Inflammatory macrophage (primary cell): ENCODE measurements at places on chromosomes 11 and 22.
A peak's percentile ranks its signal among the peaks of the same experiment; 100 is the strongest.

DNA sequence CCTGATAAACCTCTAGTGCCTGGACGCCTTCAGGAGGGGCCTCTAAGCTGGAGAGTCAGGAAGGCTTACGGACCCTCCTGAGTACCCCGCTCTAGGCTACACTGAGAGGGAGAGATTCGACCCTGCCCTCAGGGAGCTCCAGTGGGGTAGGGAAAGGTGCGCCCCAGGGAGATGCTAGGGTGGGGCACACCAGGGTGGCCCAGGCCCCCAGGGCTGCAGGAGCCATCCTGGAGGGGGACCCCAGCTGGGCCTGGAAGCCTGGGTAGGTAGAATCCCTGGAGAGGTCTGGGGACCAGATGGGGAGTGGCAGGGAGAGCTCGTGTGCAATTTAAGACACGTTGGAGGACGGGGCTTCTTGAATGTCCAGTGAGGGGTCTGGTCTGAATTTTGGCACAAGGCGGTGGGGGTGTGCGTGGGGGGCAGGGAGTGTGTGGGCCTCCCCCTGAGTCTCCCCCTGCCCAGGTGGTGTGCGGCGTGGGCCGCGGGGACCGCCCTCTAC, 4.7 kb downstream of the CARNS1 start:
- DNase-seq: no peak

DNA sequence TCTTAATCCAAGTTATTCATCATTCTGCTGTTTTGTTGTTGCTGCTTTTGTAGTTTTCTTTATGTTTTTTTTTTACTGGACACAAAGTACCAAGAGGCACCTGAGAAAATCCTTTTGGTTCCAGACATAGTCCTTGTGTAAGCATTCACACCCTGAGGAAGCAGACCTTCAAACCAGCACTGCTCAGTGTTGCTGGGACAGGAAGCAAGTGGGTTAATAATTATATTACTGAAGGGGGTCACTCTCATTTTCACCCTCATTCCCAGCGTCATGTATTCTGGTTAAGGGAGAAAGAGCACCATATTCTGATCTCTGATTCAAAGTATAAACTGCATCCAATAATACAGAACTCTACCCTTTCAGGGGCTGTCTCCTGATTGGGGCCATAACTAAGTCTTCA, 5.9 kb upstream of the ALKBH3 start:
- DNase-seq: no peak

- no peak for DNase-seq
Observed at GRCh38 chr11:76660533-76661305, 9.8 kb downstream of the LRRC32 start.

GRCh38 chr11:3905080-3905953, 49.9 kb downstream of the STIM1 start:
- DNase-seq: peak; percentile 94

DNA sequence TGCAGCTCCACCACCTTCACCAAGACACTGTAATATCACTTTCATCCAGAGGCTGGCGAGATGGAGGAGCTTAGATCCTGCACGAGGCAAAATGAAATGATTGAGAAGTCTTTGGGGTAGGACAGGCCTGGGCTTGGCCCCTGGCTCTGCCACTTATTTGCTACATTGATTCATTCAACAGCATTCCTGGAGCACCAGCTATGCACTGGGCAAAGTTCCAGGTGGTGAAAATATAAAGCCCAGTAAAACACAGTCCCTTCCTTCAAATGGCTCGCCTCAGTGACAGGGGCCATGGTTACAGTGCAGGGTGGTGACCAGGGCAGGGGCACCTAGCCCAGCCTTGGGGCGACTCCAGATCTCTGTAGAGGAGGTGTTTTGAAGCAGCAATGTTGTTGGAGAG, 19.7 kb downstream of the ALX4 start:
- no peak for DNase-seq

DNA sequence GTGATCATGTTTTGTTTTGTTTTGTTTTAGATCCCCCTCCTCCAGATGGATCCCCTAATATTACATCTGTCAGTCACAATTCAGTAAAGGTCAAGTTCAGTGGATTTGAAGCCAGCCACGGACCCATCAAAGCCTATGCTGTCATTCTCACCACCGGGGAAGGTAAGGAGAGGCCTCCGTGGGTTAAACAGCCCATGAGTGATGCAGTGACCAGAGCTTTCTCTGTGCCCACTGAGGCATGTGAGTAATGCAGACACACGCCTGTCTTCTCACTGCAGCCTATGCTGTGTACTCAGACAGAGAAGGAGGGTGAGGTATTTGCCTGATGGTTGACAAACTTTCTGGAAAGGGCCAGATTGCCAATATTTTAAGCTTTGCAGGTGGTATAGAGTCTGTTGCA, 73.7 kb upstream of the OR4B1 start:
- DNase-seq: no peak

GRCh38 chr11:103662880-103663279, 373.6 kb upstream of the DDI1 start:
- DNase-seq: peak; percentile 13

- no peak for DNase-seq
Observed at GRCh38 chr11:34027516-34028408, 23.8 kb upstream of the CAPRIN1 start.

GRCh38 chr11:46905806-46906205, 12.5 kb downstream of the LRP4 start:
- no peak for DNase-seq

- DNase-seq: peak; percentile 72
Observed at GRCh38 chr11:17098658-17099057, 21.2 kb upstream of the RPS13 start.

DNA sequence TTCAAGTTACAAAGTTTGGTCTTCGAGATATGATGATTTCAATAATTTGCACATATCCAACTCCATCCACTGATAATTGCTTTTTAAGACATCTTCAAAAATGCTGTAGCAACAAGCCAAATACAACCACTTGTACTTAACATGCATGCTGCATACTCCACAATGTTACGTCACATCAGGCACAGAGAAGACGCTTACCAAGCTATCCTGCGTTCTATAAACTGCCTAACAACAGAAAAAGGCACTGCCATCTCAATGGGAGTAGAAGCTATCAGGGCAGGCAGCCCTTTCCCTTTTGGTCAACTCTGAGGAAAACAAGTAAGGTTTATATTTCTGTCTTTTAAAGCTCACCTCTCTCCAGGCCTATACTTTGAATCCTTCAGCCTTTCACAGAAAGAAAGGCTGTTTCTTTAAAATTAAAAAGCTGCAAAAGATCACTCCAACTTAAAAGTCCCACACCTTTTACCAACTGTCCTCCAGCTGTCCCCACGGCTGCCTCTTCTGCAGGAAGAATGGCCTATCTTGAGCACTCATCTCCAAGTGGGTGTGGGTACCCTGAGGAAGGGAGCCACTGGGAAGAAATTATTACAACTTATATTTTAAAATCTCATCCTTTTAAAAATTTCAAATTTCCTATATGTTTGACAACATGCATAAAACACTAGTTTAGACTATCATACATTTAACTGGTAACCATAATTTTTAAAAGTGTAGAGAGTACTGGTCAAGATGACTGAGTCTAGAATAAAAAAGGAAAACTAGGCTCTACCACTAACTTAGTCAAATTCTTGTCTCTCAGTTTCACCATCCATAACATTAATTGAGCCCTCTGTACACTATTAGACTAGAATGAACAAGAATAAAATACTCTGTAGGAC, 14.5 kb downstream of the PHF21A start:
- DNase-seq: no peak

DNA sequence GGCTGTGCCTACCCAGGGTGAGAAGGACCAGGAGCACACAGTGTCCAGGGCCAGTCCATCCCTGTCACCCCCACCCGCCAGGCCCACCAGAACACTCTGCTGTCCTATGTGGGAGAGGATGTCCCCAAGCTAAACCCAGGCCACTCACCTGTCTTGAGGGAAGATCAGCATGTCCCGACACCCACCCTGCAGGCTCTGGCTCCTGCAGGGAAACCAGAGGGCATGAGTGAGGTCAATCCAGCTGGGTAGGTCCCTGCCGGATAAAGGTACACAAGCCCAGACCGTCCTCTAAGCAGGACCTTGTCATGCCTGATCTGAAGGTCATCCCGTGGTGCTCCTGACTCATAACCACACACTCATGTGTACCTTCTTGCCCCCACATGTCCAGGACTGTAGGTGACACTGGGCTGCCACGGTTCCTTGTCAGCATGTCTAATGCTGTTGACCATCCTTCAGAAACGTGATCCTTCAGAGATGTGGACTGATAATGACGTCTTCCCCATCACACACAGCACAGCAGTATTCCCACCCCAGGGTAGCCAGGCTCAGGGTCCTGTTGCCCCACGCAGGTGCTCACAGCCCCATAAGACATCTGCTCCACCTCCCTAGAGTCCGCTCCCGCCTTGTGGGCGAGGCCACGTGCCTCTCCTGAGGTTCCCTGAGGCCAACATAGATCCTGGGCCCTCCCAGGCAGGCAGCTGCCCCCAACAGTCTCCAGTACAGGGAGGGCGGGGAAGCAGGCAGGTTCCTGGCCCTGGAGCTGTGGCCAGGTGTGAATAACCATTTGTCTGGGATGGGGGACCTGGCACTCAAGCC, 6.1 kb downstream of the ARVCF start:
- DNase-seq: no peak

DNA sequence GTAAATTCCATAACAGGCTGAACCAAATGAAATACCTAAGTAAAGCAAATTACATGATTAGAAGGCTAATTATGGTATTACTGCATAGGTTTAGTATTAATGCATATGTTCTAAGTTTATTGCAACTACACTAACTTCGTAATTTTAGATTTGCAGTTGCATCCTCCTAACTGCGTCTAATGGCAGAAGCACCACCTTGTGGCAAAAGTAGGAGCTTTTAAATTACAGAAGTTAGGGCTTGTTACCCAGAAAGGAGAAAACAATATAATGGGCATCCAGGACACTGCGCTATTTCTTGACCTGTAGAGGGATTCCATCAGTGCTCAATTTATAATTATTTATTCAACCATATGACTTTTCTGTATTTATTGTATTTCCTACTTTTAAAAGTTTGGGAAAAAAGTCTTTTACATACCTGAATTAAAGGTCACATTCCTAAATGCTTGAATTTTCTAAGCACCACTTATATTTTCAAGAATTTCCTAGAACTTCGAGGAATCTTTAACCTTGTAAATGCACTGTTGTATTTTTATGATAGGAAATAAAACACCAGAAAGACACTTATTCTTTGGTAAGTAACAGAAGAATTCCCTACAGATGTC, 16.3 kb upstream of the GPR83 start:
- DNase-seq: peak; percentile 8

GRCh38 chr22:45475063-45475747, 27.5 kb upstream of the FBLN1 start:
- DNase-seq: no peak

- no peak for DNase-seq
Observed at GRCh38 chr22:28097627-28098026, 178.6 kb upstream of the PITPNB start.

DNA sequence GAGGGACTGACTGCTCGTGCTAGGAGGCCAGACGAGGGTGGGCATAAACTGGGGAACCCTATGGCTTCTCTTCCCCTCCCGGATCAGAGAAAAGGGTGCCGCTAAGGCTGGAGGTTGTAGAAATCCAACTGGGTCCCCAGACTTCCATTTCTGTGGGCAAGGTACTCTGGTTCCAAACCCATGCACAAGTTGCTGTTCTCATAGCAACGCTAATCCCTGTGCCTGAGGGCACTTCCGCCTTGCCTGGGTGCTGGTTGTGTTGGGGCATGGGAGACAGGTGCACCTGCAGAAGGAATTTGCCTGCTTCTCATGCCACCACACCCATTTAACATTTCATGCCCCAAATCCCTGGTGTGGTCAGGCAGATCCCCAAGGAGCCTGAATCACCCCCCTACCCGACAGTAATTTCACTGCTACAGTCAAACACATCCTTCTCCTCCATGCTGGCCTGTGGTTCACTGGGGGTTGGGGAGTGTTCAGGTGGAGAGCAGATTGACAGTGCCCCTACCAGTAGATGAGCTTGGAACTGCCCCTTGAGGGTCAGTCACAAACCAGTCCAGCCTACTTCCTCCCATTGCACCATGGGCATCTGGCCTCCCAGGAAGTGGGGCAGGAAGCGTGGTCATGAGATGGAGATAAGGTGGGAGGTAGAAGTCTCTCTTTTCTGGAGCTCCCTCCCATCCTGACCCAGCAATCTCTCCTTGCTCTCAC, 1.2 kb downstream of the C2CD2L start:
- DNase-seq: peak; percentile 84

GRCh38 chr22:21076912-21077625, 31.3 kb downstream of the LRRC74B start:
- no peak for DNase-seq

- no peak for DNase-seq
Observed at GRCh38 chr22:46553189-46553588, 15.8 kb upstream of the CELSR1 start.

- no peak for DNase-seq
Observed at GRCh38 chr11:6228520-6228919, 5.9 kb downstream of the FHIP1B start.

DNA sequence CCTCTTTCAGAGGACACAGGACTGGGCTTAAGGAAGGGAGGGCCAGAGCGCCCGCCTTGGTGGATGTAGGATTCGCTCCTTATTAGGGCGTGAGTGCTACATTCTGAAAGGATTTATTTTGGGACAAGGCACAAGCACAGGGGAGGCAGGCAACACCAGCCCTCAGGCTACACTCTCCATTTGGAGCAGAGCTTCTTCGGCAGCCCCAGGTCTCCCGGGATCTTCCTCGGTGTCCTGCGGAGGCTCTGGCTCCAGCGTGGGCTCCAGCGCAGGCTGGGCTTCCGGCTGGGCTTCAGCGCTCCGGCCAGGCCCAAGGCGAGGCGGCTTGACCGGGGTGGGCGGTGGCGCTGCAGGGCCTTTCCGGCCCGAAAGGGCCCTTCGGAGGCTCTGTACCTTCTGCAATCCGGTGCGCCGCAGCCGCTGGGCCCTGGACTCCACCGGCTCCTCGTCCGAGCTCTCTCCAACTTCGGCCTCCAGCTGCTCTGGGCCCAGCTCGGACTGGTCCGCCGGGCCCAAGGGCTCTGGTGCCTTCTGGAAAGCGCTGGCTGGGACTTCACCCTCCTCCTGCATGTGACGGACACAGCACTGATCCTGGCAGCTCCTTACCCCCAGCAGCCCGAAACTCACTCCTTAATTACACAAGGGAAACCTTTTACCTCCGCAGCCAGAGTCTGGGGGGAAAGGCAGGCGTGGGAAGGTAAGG, 1.1 kb downstream of the CAVIN3 start:
- DNase-seq: peak; percentile 2

- no peak for DNase-seq
Observed at GRCh38 chr11:76654980-76655379, 15.6 kb downstream of the LRRC32 start.

DNA sequence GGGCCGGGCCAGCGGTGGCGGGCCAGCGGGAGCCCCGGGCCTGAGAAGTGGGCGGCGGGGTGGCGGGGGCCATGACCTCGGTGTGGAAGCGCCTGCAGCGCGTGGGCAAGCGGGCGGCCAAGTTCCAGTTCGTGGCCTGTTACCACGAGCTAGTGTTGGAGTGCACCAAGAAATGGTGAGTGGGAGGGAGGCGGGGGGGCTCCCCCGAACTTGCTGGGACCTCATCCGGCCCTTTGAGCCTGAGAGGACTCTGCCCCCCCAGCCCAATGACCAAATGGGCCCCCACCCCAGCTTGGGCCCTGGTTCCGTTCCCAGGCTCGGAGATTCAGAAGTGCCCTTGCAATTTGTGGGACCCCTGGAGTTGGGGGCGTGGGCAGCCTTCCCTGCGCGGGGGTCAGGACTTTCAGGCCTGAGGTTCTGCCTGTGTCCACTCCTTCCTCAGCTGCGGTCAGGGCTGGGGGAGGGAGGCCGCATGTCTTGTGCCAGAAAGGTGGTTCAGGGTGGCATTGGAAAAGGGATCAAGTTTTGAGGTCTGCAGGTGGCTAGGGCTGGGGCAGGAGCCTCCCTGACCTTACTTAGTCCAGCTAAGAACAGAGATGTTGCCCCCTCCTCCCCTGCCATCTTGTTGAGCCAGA, 496 bp downstream of the EHBP1L1 start:
- peak; percentile 54 for DNase-seq

GRCh38 chr22:38177926-38178604, 3.6 kb downstream of the PLA2G6 start:
- no peak for DNase-seq
